ENCODE measurements at places on chromosomes 4 and X.

- DNase-seq, result no peak
Observed at GRCh38 chr4:74772106-74772505, 22.2 kb downstream of the BTC start.

GRCh38 chr4:81062001-81062400 is 31.5 kb downstream of the BMP3 start:
- no peak for DNase-seq

GRCh38 chrX:34300871-34301270 is 168.8 kb upstream of the FAM47A start:
- DNase-seq, result peak; percentile 55

DNA sequence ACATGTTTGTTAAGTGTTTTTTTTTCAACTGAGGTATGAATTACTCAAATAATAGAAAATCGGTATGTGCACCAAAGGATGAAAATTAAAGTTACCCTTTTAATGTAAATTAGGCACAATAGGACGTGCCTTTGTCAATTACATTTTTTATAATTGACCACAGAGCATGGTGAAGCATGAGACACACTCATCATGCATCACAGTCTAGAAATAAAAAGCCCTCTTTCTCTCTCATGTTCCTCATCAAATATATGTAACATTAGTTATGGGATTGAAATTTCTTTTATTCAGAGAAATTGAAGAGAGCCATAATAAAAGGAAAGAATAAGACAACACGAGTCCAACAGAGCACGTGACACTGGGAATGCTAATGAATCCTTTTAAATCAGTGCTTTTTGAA is 3.5 kb downstream of the GNRHR start:
- no peak for DNase-seq

GRCh38 chr4:73648478-73648877 is 28.2 kb upstream of the RASSF6 start:
- no peak for DNase-seq

DNA sequence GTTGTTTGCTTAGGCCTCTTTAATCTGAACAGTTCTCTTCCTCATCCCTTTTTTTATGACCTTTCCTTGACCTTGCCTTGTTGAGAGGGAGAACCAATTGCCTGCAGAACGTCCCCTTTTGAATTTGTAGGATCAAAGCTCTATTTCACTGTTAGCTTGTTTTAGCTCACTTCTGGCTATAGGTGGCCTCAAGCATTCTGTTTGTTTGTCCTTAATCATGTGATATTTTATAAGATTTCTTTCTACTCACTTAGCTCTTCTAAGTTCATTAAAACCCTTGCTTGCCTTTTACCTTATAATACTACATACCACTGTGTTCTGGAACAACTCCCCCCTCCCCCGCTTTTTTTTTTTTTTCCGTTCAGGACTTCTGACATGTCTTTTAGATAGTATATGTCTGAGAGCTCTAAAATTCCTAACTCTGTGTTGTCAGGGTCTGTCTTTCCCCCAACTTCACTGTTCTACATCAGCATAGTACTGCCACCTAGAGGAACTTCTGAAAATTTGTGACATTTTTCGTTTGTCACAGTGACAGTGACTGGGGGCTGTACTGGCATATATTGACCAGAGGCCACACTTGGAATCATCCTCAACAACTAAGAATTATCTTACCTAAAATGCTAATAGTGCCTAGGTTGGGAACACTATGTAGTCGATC is 128.5 kb downstream of the LARP7 start:
- peak; percentile 49 for DNase-seq

- no peak for DNase-seq
Observed at GRCh38 chr4:74640111-74640903, 154.0 kb downstream of the BTC start.

GRCh38 chr4:156898373-156899117 is 73.1 kb downstream of the PDGFC start:
- no peak for DNase-seq

DNA sequence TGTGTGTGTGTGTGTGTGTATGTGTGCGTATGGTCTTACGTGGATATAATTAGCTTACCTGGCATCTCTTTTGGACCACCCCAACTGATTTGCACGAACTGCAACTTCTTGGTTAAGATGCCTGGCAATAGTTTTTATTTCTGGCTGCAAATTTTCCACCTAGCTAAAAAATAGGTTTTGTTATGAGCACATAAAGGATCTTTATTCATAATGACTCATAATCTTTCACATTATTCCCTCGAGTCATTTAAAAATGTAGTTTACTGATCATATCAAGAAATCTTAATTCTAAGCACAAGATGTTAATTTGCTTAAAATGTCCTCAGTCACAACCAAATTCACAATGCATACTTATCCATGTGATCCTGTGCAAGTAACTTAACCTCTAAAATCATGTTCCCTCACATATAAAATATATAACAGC is 1.5 kb downstream of the COX18 start:
- DNase-seq, result peak; percentile 78

DNA sequence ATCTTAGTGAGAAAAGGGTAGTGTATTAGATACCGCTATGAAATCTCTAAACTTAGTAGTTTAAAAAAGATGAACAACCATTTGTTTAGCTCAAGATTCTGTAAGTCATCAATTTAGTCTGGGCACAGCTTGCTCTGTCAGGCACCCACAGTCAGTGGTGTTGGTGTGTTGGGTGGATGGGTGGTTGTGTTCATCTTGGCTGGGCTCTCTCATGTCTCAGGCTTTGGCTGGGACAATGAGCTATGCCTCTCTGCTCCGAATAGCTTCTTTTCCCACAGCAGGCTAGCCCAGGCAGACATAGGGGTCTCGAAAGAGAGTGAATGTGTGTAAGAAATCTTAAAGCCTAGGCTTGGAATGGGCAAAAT is 127.0 kb upstream of the GATB start:
- DNase-seq, result no peak

GRCh38 chrX:13338996-13339515 is 19.2 kb upstream of the ATXN3L start:
- no peak for DNase-seq

- no peak for DNase-seq
Observed at GRCh38 chrX:115013705-115014104, 3.7 kb downstream of the IL13RA2 start.

- no peak for DNase-seq
Observed at GRCh38 chr4:86856896-86857295, 7.7 kb upstream of the SLC10A6 start.

GRCh38 chrX:41716222-41716621 is 7.8 kb upstream of the GPR82 start:
- peak; percentile 61 for DNase-seq

DNA sequence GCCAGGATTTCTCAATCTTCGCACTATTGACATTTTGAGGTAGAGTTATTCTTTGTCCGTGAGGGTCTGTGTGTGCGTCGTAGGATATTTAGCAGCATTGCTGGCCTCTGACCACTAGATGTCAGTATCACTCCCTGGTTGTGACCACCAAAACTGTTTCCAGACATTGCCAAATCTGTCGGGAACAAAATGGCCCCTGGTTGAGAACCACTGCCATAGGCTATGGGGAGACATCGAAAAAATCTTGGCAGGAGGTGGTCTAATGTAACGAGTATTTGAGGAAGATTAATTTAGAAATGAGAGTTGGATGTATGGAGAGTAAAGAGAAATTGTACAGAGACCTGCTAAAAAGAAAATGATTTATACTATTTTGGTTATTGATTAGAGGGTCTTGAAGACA is 108.4 kb downstream of the DOCK11 start:
- peak; percentile 60 for DNase-seq

DNA sequence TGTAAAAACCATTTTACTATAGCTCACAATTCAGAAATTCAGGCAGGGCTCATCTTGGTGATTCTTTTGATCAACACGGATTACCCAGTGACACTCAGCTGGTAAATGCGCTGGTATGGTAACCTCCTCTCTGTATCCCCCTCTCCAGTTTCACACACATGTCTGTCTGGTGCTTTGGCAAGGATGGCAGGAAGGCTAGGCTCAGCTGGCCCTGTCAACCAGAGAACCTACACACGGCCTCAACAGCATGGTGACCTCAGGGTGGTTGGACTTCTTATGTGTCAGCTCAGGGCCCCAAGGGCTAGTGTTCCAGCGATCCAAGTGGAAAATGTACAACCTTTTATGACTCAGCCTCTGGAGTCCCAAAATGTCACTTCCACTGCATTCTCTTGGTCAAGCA is 55.7 kb upstream of the EOLA2 start:
- no peak for DNase-seq

- peak; percentile 17 for DNase-seq
Observed at GRCh38 chr4:55397520-55398321, 2.0 kb downstream of the TMEM165 start.

GRCh38 chr4:77905651-77906263 is 43.1 kb downstream of the MRPL1 start:
- no peak for DNase-seq

- no peak for DNase-seq
Observed at GRCh38 chrX:43809463-43809862, 72.8 kb downstream of the MAOB start.

GRCh38 chr4:73742490-73743160 is 2.3 kb downstream of the CXCL8 start:
- DNase-seq, result no peak

- no peak for DNase-seq
Observed at GRCh38 chr4:168221301-168221700, 97.3 kb downstream of the DDX60 start.

DNA sequence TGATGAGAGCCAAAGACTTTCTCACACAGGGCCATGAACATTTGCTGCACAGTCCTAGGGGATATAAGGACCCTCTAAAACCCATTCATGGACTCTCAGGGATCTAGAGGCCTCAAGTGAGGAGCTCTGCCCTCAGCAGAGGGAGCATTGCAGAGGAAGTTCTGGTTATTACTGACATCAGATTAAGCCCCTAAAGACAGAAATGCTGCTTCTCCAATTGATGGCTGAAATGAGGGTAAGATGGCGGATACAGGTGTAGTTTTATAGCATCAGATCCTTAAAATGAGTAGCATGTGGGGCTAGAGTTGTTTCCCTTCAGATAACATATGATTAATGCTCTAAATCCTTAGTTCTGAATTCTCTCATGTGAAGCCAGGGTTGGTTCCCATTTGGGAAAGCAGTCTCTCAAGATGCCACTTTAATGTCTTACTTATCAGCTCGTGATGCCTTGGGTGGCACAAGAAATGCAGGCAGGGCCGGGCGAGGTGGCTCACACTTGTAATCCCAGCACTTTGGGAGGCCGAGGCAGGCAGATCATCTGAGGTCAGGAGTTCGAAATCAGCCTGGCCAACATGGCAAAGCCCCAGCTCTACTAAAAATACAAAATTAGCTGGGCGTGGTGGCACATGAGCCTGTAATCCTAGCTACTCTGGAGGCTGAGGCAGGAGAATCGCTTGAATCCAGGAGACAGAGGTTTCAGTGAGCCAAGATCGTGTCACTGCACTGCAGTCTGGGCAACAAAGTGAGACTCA is 7.9 kb downstream of the RHOH start:
- no peak for DNase-seq

DNA sequence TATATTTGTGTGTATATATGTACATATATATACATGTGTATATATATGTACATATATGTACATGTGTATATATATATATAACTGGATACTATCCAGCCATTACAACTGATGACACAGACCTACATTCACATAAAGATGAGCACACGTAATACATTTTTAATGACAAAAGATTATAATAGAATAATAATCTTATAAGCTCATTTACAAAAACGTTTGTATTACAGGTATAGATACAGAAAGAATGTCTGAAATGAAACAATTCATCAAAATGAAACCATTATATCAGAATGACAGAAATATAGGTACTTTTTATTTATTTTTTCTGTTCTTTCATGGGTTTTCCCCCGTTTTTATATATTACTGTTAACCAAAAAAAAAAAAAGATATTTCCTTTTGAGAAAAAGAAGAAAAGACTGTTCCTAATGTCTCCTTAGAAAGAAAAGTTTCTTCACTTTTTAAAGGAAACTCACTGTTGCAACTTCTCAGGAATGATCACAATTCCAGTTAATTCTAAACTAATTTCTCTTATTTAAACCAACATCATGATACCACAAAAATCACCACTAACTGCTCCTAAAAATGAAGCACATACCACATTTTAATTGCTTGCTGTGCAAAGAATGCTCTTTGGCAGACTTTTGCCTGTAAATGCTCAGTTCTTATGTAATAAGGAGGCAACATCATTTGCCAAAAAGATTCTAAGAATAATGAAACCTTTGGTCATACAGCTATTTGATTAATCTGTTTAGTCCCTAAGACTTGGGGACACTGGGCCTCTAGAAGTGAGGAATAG is 18.9 kb downstream of the LEF1 start:
- DNase-seq, result no peak

- DNase-seq, result no peak
Observed at GRCh38 chr4:139669335-139669734, 3.7 kb downstream of the MGST2 start.

GRCh38 chr4:1399508-1400190 is 6.6 kb downstream of the NKX1-1 start:
- DNase-seq, result no peak

DNA sequence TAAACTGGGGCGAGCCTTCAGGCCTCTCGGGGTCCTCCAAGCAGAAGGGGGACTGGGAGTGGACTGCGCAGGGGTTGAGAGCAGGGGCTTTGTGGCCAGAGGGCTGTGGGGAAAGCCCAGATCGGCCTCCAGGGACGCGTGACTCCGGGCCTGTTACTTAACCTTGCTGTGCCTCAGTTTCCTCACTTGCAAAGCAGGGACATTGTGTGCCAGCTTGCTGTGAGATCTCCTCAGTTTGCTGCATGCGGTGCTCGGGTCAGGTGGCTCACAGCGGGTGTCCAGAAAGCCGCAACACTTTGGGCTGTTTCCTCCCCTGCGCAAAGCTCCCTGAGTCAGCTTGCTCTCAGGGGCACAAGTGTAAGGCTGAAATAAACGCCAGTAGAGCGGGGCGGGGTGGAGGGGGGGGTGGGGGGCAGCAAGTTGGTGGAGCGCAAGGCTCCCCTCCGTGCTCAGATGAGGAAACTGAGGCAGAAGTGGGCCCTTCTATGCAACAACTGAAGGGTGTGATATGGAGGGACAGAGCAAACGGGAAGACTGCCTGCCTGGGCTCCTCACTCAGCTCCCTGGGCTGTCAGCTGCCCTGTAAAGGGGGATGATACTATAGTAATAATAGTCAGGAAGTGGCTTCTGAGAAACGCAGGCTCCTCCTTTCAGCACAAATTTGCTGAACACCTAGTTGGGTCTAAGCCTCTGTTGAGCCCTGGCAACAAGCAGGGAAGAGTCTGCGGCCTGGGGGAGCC is 101.0 kb downstream of the HMX1 start:
- no peak for DNase-seq

- no peak for DNase-seq
Observed at GRCh38 chrX:1140236-1140681, 72.2 kb downstream of the CRLF2 start.

GRCh38 chrX:69395306-69395705 is 108.8 kb upstream of the NALF2 start:
- DNase-seq, result no peak

DNA sequence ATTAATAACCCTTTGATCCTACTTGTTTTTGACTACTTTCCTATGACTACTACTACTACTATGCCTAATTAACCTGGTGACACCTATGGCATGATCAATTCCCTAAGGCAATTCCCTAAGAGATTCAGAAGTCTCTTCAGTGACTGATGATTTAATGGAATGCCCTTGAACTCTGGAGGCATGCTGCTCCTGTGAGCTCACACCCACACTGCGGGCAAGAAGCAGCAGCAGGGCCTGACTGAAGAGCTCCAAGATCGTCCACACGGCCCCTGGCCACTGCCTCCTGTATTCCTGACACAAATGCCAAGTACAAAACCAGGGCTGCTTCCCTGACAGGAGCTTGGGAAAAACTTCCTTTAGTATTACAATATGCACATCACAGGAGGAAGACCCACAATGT is 74.2 kb upstream of the STS start:
- DNase-seq, result no peak

GRCh38 chr4:159010100-159010499 is 92.8 kb upstream of the RAPGEF2 start:
- no peak for DNase-seq
